ENCODE measurements at places on chromosomes 5 and 9.

DNA sequence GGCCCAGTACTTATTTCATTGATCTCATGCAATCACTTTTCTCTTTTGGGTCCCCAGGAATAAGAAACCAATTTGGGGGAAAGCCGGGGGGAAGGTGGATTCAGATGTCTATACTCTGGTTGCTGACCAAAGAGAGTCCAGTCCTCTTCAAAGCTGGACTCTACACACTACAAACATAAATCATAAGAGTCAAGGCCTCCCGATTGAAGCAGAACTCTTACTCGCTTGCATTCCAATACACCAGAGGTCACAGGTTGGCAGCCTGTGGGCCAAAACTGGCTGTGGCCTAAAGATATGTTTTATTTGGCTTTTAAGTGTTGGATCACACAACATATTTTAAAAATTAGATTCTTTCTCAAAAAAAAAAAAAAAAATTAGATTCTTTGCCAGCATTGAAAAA lies 311.4 kb upstream of the MSX2 start:
- no peak for DNase-seq

- DNase-seq: no peak
Observed at GRCh38 chr9:70110194-70111041, 66.8 kb downstream of the MAMDC2 start.

DNA sequence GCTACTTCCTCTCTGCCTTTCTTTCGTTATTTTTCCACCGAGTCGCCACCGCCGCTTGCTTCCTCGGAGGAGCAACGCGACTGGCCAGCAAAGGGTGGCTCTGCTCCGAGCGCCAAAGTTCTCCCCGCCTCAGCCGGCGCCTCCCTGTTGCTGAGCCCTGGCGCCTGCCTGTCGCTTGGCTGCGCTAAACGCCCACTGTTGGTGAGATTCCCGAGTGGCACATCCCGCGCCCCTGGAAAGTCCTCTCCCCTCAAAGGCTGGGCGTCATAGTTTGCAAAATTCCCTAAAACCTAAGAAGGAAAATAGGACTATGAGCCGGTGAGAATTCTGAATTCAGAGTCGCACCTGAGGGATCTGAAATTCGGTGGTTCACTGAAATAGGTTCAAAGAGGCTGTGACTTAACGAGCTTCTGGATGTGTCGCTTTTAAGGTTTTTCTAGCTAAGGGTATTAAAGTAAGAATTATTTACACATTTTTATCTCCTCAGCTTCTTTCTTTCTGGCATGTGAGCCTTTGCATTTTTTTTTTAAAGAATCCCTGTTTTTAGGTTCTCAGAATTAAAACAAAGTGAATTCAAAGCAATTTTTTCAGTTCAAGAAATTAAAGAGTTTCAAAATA lies at the start of gene GRIN3A:
Gene GRIN3A, minus strand, starts transcription at position 82 of the 618 bp plus-strand sequence. CDS start 668 bp downstream, outside the sequence.
- DNase-seq: no peak

- DNase-seq: no peak
Observed at GRCh38 chr5:4662756-4663155, 477.4 kb upstream of the ADAMTS16 start.

DNA sequence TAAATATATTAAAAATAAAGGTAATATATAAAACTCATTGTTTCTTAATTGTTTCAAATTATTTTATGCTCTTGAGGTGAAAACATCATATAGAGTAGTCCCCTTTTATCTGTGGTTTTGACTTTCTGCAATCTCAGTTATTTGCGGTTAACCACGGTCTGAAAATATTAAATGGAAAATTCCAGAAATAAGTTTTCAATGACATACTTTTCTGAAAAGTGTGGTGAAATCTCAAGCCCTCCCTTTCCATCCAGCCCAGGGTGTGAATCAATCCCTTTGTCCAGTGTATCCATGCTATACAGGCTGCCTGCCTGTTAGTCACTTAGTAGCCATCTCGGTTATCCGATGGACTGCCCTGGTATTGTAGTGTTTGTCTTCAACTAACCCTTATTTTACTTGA lies 546.7 kb upstream of the DMAC1 start:
- DNase-seq: no peak

Measured in activated CD4-positive, alpha-beta T cell treated with anti-CD3 and anti-CD28 coated beads, Interleukin-2, amount 50 U/mL, for 24 hours (primary cell).